ENCODE measurements at places on chromosomes 7 and 10. TPM values are rescaled to one million over a fixed set of nuclear protein-coding genes. Genes with fewer than 3 reads are reported as not detected.

Gene BTBD16
- total RNA-seq: not detected

Gene CHST15
- 27.0 TPM for total RNA-seq

Gene OR6V1
- total RNA-seq: not detected

DNA sequence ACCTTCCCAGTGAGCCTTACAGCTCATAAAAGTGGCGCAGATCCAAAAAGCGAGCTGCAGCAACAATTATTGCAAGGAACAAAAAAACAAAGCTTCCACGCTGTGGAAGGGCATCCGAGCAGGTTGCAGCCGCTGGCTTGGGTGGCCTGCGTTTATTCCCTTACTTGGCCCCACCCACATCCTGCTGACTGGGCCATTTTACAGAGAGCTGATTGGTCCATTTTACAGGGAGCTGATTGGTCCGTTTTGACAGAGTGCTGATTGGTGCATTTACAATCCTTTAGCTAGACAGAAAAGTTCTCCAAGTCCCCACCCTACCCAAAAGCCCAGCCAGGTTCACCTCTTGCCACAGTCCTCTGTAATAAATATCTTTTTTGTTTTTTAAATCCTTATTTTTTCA lies 85.1 kb downstream of the ADCYAP1R1 start:
- peak; percentile 56 for DNase-seq

DNA sequence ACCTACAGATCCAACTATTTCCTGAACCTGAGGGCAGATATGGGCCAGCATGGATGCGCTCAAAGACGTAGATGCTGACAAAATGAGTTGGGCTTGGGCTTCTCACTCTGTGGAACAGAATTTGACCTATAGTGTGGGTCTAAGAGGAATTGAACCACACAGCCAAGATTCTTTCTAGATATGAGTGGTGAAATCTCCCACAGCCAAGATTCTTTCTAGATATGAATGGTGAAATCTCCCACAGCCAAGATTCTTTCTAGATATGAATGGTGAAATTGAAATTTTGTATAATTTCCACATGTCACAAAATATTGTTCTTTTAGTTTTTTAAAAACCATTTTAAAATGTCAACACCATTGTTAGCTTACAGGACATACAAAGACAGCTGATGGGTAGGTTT lies 215.4 kb upstream of the LRGUK start:
- DNase-seq: no peak

- no peak for DNase-seq
Observed at GRCh38 chr7:132869166-132869861, 212.6 kb downstream of the CHCHD3 start.

DNA sequence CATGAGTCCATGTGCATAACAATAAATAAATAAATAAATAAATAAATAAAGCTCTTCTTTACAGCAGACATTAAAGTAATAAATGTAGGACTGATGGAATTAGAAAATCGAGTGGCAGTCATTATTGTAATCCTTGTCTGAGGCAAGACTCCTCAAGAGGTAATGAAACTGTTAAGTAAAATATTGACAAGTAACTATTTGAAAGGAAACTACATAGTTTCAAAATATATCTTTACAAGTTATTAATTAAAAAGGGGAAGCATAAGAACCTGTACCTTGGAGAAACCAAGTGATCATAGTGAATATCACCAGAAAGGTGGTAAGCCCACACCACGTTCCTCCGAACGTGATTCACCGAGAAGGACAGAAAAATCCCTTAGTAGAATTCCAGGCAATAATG lies 285.6 kb upstream of the SORCS1 start:
- no peak for DNase-seq

DNA sequence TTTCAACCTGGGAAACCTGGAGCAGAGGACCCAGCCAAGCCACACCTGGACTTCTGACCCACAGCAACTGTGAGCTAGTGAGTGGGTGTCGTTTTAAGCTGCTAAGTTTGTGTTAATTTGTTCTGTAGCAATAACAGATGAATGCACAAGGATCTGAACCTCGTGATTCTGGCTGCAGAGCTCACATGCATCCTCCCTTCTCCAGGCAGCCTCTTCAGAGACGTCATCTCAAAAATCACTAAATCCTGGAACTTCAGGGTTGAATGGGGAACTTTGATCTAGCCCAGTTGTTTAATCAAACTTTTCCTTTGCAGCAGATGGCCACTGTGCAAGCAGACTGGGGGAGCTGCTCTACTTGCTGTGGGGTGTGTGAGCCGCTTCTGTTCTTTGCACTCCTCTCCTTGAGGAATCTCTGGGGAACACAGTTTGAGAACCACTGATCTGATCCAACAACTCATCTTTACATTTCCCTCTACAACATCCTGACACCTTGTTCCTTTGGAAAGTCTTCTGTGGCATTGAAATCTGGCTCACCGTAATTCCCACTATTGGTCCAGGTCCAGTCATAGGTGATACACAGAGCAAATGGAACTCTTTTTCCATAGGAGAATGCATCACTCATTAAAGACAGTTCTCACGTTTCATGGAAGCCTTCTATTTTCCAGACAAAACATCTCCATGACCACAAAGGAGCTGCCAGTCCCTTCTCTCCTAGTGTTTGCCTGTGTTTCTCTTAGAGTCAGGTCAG lies 90.3 kb downstream of the CHN2 start:
- DNase-seq: no peak

Data from vagina (tissue), 2 donors.